ENCODE measurements at places on chromosomes 7 and 10.

DNA sequence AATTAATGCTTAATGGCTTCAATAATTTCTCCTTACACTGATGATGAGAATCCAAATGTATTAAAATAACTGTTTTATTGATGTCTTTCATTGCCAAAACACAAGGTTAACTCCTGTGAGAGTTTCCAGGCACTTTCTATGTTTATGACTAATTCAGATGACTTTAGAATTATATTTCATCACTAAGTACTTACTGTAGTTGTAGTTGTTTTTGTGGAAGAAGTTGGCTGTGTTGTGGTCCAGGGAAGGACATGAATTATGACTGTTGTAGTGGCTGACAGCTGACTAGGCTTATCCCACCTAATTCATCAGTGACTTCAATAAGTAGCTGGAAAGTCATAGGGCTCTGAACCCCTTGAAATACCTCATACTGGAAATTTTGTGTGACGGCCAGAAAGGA is 254.8 kb downstream of the HGF start:
- no peaks in the 10 kb centered on the region for H3K36me3 ChIP-seq
- H3K27me3 ChIP-seq = no peaks in the 10 kb centered on the region
- DNase-seq = no peak
- no peak overlapping the region for H3K4me3 ChIP-seq
- H3K4me1 ChIP-seq = no peaks in the 10 kb centered on the region

- no peak for DNase-seq
- no peak overlapping the region for H3K27ac ChIP-seq
- H3K27me3 ChIP-seq = no peaks in the 10 kb centered on the region
- 0 out of 2 replicates have a peak, but pooled peaks cover 2% of the 10 kb centered on the region for H3K36me3 ChIP-seq
- H3K4me1 ChIP-seq = no peaks in the 10 kb centered on the region
These were observed 9.6 kb upstream of the AKR1B1 start for GRCh38 chr7:134468475-134468874.

DNA sequence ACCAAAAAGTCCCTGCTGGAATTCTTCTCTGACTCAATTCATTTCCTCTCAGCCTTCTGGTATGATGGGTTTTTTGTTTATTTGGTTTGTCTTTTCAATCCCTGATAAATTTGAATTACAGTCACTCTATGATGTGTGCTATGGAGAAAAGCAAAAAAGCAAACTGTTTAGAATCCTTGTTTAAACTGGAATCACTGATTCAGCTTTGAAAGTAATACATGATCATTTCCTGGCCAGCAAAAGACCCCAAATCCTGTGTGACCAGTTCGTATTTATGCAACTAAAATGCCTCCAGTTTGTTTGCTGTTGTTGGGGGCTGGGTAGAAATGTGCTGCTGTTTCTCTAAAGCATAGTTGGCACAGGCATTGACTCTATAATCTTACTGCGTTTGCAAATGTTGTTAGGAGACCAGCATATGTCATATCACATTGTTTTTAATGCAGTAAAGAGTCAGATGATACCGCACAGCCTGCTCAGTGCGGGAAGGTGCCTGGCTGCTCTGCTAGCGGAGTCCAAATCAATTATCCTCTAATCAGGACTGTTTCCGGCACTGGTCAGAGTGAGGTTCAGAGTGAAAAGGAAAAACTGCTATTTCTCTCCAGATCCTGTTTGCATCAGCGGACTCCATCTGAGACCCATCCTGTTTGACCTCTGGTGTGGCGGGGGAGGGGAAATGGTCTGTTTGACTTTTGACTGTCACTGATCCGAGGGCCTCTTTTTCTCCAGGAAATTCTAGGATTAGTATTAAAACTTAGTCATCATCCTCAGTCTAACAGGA is 40.6 kb upstream of the ADD3 start:
- peaks cover 8% of the 10 kb centered on the region for H3K4me1 ChIP-seq
- no peak overlapping the region for H3K27ac ChIP-seq
- no peaks in the 10 kb centered on the region for H3K27me3 ChIP-seq
- no peaks in the 10 kb centered on the region for H3K36me3 ChIP-seq
- H3K4me3 ChIP-seq = no peak overlapping the region
- DNase-seq = no peak

DNA sequence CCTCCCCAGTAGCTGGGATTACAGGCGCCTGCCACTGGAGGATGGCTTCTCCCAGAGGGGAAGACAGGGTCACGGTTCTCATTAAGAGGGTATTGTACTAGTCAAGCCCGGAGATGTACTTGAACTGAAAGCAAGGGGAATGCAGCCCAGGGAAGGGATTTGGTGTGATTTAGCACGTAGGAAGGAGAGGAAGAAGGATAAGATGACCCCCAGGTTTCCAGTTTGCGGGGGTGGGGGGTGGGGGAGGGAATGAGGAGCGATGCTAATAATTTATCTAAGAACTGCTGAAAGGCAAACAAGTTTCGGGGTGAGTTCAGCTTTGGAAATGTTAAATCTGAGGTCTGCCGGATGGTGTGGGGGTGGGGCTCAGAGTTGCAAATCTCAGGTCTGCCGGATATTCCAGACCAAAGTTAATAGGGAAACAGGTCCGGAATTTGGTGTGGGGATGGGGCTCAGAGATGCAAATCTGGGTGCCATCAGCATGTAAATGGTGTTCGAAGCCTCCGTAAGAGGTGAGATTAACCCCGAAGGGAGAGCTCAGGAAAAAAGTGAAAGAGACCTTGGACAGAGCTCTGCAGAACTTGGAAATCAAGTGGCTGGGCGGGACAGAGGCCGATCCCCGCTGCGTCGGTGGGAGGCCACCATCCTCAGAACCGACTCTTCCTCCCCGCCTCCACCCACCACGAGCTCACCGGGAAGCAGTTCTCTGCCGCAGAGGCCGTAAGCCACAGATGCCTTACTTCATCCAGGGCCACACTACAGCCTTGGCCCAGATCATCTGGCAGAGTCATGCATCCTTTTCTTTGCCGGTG is 1.6 kb upstream of the SEPHS1 start:
- peak overlapping the region; percentile 85 for H3K4me3 ChIP-seq
- H3K36me3 ChIP-seq = peaks cover 22% of the 10 kb centered on the region
- peak; percentile 96 for DNase-seq

- H3K4me1 ChIP-seq = no peaks in the 10 kb centered on the region
- no peak for DNase-seq
- no peak overlapping the region for H3K4me3 ChIP-seq
- no peak overlapping the region for H3K27ac ChIP-seq
These were observed 43.2 kb downstream of the GSDME start for GRCh38 chr7:24713850-24714675.

DNA sequence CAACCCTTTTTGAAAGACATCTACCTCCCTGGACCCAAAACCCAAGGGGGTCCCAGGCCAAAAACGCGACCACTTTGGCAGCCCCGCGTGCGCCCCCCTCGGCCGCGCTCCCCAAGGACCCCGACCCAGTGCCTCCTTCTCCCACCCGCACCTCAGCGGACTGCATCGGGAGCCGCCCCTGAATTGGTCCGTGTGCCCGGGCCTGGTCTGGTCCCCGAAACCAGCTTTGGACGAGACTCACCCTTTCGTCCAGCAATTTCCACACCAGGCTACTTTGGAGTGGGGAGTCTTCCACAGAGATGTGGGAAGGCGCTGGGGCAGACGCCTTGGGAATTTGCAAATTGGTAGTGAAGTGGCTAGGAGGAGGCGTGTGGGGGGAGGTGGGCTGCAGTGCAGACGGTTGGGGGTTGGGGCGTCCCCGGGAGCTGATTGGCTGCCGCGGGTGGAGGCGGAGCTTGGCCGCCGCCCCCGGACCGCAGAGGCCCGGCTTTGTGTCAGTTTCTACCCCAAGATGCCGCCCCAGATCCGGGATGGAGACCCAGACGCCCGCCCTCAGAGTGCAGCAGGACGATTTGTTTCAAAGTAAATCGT is 16.9 kb downstream of the TCAF1 start:
- peak; percentile 90 for DNase-seq
- 0 out of 2 replicates have a peak, but pooled peaks cover 6% of the 10 kb centered on the region for H3K4me1 ChIP-seq
- H3K4me3 ChIP-seq = peak overlapping the region; percentile 89

DNA sequence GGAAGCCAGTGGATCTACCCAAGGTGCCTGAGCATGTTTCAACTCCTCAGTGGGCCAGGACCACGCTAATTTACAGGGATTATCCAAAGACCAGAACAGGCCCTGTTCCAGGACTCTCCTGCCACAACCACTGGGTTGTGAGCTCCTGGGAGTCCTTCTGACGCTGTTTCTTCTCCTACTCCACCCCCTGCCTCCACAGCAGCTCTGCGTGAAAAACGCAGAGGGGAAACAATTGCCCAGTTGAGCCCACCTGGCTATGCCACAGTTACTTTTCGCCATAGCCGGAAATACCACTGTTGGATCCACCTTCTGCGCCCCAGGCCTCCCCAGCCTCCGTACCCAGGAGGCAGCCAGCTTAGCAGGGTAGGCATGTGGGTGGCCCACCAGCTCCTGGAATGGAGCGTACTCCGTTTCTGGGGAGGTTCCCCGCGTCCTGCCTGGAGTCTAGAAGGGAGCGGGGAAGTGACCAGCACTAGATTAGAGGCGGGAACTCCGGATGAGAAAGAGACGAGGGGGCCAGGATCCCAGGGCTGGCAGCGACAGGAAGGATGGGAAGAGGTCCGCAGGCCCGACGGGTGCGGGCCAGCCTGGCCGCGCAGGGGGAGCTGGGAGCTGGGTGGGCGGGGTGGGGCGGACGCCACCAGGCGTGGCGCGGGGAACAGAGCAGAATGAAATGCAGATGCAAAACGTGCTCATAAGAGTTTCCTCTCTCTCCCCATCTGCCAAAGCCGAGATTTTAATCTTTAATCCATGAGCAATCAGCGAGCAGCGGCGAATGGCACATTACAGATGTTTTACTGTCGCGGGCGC is 32.1 kb upstream of the PAX2 start:
- no peaks in the 10 kb centered on the region for H3K36me3 ChIP-seq
- H3K27me3 ChIP-seq = peaks cover 72% of the 10 kb centered on the region
- peak overlapping the region; percentile 59 for H3K4me3 ChIP-seq
- DNase-seq = no peak
- no peaks in the 10 kb centered on the region for H3K4me1 ChIP-seq

DNA sequence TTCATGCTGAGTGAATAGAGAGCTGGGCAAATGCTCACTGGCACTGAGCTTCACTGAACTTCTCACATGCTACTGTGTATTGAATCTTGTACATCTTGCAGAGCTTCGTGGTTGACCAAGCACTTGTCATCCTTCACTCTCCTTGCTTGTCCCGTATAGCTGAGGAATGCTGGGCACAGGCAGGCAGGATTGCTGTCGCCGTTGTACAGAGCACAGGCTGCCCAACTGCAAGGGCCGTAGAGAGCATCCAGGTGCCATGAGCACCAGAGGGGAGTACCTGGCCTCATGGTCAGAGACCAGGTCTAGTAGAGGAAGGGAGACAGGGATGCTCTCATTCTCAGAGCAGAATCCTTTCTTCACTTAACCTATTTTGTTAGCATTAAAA is 99.8 kb upstream of the RET start:
- H3K4me1 ChIP-seq = no peaks in the 10 kb centered on the region
- H3K27ac ChIP-seq = no peak overlapping the region
- H3K36me3 ChIP-seq = no peaks in the 10 kb centered on the region

GRCh38 chr7:142516038-142516501 is 233.2 kb upstream of the PRSS1 start:
- DNase-seq = peak; percentile 60
- H3K36me3 ChIP-seq = no peaks in the 10 kb centered on the region
- H3K27ac ChIP-seq = no peak overlapping the region
- H3K4me3 ChIP-seq = no peak overlapping the region

DNA sequence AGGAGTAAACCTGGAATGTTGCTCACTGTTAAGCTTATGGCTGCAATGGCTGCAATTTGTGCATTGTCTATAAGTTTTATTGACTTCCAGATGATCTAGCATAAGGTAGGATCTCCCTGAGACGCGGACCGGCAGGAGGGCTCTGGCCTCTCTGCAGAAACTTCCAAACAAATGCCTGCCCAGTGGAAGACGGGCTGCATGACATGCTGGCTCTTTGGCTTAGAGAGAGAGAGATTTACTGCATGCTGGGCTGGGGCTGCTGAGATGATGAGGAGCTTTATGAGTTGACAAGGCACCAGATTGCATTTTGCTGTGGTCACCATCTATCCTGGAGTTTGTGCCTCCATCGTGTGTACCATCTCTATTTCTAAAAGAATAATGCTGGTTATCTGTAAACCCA is 193.2 kb downstream of the GALNT17 start:
- no peak overlapping the region for H3K4me3 ChIP-seq
- DNase-seq = peak; percentile 46
- H3K27me3 ChIP-seq = no peaks in the 10 kb centered on the region
- H3K4me1 ChIP-seq = peaks cover 12% of the 10 kb centered on the region
- H3K27ac ChIP-seq = no peak overlapping the region

DNA sequence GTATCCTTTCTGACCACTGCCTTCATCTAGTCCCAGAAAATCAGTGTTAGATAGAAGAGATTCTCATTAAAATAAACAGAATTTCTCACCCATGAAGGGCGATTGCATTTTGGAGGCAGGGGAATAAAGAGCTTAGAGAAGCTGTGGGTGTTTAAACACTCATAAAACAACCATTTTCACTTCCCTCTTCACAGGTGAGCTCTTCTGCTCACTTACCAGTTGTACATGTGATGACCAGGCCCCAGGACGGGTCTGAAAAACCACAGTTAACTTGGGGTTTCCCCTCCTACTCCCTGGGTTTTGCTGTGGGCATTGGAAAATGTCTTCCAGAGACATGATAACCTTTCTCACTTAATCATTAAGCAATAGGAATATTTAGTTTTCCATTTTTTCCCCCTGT is 411.6 kb upstream of the DPP6 start:
- no peaks in the 10 kb centered on the region for H3K27me3 ChIP-seq
- H3K36me3 ChIP-seq = peaks cover 10% of the 10 kb centered on the region
- no peak for DNase-seq
- no peak overlapping the region for H3K4me3 ChIP-seq
- no peak overlapping the region for H3K27ac ChIP-seq
- H3K4me1 ChIP-seq = no peaks in the 10 kb centered on the region

DNA sequence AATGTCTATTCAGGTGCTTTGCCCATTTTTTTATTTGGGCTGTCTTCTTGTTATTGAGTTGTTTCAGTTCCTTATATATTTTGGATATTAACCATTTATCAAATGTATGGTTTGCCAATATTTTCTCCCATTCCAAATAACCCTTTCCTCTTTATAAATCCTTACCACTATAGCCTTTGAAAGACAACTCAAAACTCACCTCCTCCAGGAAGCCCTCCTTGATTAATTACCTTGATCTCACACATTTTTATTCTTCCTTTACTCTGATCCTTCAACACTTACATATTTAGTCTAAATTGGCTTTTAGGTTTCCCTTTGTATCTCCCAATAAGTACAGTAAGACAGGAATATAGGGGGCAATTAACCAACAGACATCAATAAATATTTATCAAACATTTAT is 42.9 kb downstream of the NRCAM start:
- H3K4me3 ChIP-seq = no peak overlapping the region
- H3K27ac ChIP-seq = no peak overlapping the region
- no peak for DNase-seq
- H3K27me3 ChIP-seq = no peaks in the 10 kb centered on the region

- H3K27me3 ChIP-seq = no peaks in the 10 kb centered on the region
- no peak overlapping the region for H3K27ac ChIP-seq
- DNase-seq = no peak
These were observed 297.9 kb downstream of the PLXDC2 start for GRCh38 chr10:20114179-20114578.

Measured in H9 (cell line).